CD4-positive, alpha-beta T cell treated with Interleukin-1 beta for 1 hour (primary cell): ENCODE measurements at places on chromosomes 11 and 22.
A peak's percentile ranks its signal among the peaks of the same experiment; 100 is the strongest.

DNA sequence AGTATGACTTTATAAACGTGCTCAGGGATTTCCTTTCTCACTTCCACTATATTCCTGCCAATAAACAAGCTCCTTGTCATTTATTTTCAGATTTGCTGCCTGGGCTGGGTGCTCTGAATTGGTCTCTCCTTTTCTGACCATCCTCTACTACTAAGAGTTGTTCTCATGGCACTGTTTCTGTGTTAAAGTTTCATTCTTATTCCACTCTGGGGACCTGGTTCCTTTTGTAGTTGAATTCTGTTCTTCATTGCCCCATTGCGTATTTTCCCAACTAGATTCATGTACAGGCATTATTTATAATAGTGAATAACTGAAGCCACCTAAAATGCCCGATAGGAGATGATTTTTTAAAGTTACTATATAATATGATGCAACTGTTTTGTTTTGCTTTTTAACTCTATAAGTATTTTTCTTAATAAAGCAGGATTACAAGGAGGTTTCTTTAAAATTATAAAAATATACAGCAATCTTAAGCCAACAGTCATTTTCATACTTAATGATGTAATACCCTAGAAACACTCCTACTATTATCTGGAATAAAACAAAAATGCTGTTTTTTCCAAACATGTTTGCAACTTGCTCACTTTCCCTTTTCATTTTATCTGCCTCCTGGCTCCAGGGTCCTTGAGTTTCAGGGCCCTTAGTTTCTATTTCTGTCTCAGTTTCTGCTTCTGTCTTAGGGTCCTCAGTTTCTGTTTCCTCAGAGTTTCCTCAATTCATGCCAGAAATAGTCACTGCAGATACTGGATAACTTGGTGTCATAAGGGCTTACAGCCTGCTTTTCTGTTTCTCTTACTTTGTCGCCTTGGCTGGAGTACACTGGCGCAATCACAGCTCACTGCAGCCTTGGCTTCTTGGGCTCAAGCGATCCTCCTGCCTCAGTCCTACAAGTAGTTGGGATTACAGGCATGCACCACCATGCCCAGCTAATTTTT lies 9.8 kb upstream of the FUT4 start:
- no peak for DNase-seq

GRCh38 chr11:65637794-65638419 lies at the start of gene SIPA1:
SIPA1 (plus strand) TSS chr11:65638101; CDS start chr11:65640922, 2,821 bp downstream.
- peak; percentile 78 for DNase-seq

- DNase-seq = no peak
These were observed 25.9 kb upstream of the TP53I11 start for GRCh38 chr11:44976576-44976975.

- no peak for DNase-seq
These were observed 68.5 kb downstream of the GDPD4 start for GRCh38 chr11:77233011-77233410.

GRCh38 chr11:38005597-38005996 lies 1407.6 kb upstream of the RAG2 start:
- no peak for DNase-seq

DNA sequence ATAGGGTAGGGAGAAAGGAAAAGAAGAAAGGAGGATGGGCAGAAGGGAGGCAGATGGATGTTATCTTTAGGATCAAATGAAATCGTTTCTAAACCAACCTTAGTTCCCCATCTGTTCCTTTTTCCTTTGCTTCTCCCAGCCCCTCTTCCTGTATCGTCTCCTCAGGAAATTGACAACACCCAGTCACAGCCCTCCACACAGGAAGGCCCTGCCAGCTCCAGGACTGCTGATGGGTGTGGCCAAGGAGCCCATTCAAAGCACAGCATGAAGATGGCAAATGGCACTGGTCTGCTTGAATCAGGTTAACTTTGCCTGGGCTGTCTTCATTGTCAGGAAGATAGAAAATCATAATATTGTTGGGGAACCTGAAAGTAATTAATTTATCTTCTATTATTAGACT lies 164.8 kb downstream of the C11orf87 start:
- DNase-seq = no peak

DNA sequence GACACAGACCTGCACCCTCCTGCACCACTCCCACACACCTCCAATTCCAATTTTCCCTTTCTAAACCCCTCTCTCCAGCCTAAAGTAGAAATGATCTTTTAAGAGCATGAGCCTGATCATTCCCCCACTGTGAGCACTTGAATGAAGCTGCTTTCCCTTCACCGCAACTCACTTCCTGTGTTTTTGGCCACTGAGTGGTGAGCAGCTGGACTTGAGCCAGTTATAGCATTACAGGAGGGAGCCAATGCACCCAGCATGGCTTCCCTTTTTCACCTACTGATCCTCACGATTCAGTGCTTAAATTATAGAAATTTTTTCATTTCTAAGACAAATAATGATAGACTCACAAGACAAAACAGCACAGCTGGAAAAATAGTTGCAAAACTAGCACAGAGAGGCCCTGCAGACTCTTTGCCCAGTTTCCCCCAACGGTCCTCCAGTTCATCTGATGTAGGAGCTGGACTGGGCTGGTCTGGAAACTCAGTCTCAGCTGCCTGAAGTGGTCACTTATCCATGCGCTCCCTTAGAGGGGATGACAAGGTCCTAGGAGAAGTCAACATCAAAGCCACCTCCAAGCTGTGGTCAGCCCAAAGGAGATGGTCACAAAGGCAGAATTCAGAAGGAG lies 9.7 kb upstream of the APOL4 start:
- no peak for DNase-seq

GRCh38 chr11:43736502-43737200 lies 56.1 kb downstream of the HSD17B12 start:
- no peak for DNase-seq

DNA sequence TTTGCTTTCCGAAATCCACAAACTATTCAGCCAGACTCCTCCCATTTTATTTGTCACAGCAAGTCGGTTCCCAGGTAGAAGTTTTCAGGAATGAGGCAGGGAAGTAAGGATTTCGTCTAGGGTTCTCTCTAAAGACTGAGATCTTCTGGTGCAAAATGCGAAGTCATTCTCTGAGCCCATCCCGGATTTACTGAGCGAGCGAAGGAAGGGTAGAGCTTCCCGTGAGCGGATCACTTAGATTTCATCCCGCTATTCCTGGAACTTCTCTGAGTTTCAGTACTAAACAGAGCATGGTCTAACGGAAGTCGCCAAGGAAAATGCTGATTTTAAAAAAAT lies 3.1 kb upstream of the CALCA start:
- DNase-seq = no peak

GRCh38 chr11:106697058-106697457 lies 321.2 kb downstream of the GUCY1A2 start:
- DNase-seq = no peak

- no peak for DNase-seq
These were observed 6.9 kb upstream of the ABCC8 start for GRCh38 chr11:17483505-17483904.

GRCh38 chr11:2576111-2576510 lies 123.7 kb downstream of the KCNQ1OT1 start:
- DNase-seq = no peak

DNA sequence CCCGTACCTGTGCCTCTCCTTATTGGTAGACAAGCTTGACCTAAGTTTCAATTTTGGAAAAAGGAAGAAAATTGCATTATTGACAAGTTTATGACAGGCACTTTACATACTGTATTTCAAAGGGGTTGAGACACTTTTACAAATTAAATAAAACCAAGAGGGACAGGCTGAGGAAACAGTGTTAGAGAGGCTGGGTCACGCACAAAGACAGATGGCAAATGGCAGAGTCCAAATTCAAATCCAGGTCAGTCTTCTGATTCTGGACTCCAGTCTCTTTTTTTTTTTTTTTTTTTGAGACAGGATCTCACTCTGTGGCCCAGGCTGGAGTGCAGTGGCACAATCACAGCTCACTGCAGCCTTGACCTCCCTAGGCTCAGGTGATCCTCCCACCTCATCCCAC lies 10.1 kb downstream of the TRIM66 start:
- no peak for DNase-seq

DNA sequence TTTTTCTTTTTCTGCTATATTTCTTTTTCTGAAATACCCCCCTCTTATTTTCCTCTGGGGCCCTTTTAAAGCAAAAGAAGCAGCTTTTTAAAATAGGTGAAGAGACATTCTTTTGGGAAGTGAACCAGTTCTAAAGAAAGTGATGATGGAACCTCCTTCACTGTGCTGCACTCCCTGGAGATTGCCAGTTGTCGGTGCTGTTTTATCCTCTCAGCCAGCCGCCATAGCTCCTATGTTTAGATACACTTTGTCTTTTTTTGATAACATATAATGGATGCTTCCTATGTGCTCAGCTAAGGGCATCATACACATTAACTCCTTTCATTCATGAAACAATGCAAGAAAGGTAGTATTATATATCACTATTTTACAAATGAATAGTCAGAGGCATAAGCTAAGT lies 14.0 kb downstream of the CFAP300 start:
- no peak for DNase-seq

- no peak for DNase-seq
These were observed 22.4 kb downstream of the PPFIA1 start for GRCh38 chr11:70292863-70293262.

GRCh38 chr11:122137078-122137793 lies 21.2 kb upstream of the BLID start:
- no peak for DNase-seq

DNA sequence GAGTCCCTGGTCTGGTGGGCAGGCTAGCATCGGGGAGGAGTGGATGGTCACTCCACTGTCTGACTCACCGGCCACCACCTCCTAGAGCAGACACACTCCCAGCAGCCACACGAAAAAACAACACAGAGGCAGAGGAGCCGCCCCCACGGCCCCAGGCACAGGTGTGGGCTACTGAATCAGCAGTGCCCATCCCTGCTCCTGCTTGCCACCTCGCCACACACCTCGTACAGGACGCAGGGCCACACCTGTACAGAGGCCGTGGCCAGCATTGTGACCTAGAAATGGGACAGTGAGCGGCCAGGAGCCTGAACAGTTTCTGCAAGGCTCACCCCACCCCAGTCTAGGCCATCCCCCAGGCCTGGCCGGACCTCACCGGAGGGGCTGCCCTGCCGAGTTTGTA lies 14.0 kb downstream of the TRIM29 start:
- DNase-seq = no peak

DNA sequence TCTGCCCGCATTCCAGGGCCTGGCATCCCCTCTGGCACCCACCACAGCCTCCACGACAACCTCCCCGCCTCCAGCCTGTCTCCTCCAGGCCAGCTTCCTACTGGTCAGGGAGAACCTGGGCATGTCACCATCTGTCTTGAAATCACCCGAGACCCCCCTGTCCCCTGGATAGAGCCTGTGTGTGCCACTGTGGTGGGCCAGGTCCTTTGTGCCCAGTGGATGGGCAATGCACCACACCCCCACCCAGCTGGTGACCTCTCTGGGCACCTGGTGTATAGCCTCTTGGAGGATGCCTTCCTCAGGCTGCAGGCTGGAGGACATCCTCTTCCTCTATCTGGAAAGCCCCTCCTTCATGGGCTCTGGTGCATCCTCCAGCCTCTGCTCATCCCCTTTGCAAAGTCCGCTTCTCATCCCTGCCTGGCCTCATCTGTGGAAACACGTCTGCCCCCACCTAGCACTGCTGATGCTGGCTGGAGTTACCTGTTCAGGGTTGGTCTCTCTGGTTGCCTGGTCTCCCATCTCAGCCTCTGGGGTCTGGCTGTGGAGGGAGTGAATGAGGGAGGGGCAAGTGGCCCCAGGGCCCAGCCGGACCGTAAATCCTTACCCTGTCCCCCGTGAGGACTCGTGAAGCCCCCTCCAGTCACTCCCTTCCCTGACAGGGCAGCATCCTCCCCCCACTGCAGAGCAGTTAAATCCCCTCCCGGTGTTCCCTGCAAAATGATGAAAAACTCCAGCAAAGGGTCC lies 589.6 kb downstream of the TBC1D22A start:
- no peak for DNase-seq

GRCh38 chr11:9148035-9148434 lies 56.6 kb upstream of the SCUBE2 start:
- no peak for DNase-seq

GRCh38 chr11:2309251-2310072 lies 7.6 kb downstream of the TSPAN32 start:
- no peak for DNase-seq

DNA sequence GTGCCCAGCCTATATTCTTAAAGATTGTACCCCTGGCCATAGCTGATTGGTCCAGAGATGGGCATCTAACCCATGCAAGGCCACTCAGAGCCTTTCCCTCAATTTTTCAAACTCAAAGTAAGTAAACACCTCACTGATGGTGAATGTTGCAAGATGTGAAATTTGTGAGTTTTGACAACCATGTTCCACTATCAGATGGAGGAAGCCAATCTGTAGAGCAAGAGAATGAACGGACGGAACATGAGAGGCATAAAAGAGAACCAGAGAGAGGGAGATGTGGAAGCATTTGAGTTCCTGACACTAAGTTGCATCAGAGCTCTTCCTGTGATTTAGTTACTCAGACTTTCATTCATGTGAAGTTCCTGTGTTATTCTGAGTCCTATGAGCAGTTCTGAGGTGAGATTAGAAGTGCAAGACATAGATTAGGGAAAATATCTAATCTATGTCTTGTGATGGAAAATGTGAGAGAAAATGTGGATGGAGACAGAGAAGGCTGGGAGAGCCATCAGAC lies 73.3 kb downstream of the PRSS23 start:
- no peak for DNase-seq

- DNase-seq = no peak
These were observed 354.9 kb upstream of the FAT3 start for GRCh38 chr11:91869686-91870085.

- no peak for DNase-seq
These were observed 358.3 kb downstream of the METTL15 start for GRCh38 chr11:28466506-28466905.

GRCh38 chr11:66539870-66540213 lies 6.0 kb downstream of the ZDHHC24 start:
- no peak for DNase-seq

DNA sequence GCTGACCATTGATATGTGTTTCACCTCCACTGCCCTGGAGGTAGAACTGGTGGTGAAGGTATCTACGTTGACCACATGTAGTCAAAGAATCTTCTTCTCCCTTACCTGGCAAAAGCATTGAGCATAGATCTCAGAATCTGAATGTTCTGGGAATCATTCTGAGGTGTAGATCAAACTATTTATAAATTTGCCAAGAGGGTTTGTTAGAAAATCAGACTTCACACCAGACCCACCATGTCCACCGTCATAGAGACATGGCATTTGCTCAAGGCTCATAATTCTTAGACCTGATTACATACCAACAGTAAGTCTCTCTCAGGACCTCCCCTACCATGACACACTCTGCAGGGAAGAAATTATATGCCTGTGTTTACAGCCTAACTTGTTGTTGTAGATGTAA lies at the start of gene OR8B2:
OR8B2 (minus strand) TSS at position 101 of the 400 bp plus-strand sequence. CDS start 1,156 bp downstream, outside the sequence.
- DNase-seq = no peak

GRCh38 chr11:124842305-124842704 lies 22.9 kb upstream of the ROBO3 start:
- no peak for DNase-seq
